ENCODE measurements at places on chromosomes 1 and 21. TPM values are rescaled to one million over a fixed set of nuclear protein-coding genes. Genes with fewer than 3 reads are reported as not detected.

TP73 gene
- 7.3 TPM for total RNA-seq

LMX1A gene
- not detected for total RNA-seq

DNA sequence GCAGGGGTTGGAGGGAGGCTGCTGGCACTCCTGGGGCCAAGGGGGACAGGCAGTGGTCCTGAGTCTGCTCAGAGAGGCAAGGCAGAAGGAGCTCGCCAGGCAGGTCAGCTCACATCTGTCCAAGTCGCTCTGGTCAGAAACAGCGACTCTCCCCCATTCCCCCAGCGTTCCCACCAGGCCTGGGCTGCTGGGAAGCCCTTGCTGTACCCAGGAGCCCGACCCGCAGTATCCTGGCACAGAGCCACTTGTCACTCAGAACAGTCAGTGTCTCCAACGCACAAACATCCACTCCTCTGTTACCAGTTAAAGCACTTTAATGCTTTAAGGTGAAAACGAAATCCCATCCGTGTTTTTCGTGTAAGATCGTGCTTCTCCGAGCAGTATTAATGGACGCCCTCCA is 16.6 kb upstream of the CCDC27 start:
- H3K4me3 ChIP-seq = no peak overlapping the region
- H3K27ac ChIP-seq = no peak overlapping the region
- peaks cover 40% of the 10 kb centered on the region for H3K36me3 ChIP-seq
- no peak for DNase-seq
- peaks cover 4% of the 10 kb centered on the region for H3K4me1 ChIP-seq

DNA sequence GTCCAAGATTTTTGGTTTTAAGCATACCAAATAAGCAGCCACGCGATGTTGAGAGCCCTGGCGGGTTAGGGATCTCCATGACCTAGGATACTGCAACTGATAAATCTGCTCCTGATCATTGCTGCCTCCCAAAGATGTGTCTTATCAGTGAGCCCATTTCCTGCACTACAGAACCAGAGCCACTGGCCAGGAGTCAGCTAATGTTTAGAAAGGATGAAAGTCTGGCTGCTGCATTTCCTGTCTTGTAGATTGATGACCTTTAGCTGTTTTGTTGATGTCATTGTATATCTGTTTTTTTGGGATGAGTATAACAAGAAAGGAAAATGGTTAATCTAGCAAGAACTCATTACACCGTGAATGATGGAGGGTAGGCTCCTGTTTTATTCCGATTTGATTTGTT is 74.5 kb downstream of the C1orf21 start:
- H3K4me1 ChIP-seq = peaks cover 28% of the 10 kb centered on the region
- no peak for DNase-seq
- H3K27ac ChIP-seq = no peak overlapping the region
- H3K27me3 ChIP-seq = no peaks in the 10 kb centered on the region
- no peaks in the 10 kb centered on the region for H3K36me3 ChIP-seq

- no peak overlapping the region for H3K4me3 ChIP-seq
- no peak for DNase-seq
- no peak overlapping the region for H3K27ac ChIP-seq
- no peaks in the 10 kb centered on the region for H3K36me3 ChIP-seq
- H3K27me3 ChIP-seq = no peaks in the 10 kb centered on the region
These were observed 24.7 kb downstream of the TRIM67 start for GRCh38 chr1:231186356-231187115.

GRCh38 chr21:32325706-32326105 is 27.1 kb downstream of the MRAP start:
- H3K27ac ChIP-seq = no peak overlapping the region
- peaks cover 48% of the 10 kb centered on the region for H3K36me3 ChIP-seq
- peaks cover 10% of the 10 kb centered on the region for H3K4me1 ChIP-seq
- no peak for DNase-seq

DNA sequence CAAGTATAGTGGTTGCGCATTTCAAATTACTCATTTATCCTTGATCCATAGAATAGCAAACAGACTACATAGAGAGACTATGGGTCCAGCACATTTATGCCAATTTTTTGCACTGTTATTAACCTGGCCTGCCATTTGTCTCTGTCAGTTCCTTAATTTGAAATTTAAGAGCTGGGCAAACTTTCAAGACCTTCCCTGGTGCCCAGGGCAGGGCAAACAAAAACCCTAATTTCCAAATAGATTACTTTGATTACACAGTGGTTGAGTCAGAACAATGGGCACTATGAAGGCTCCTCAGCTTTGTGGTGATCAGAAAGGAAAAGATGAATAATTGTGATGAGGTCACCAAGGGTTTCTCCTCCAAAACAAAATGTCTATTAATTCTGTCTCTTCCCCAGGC is 80.6 kb downstream of the TNFSF18 start:
- H3K4me1 ChIP-seq = no peaks in the 10 kb centered on the region
- no peak for DNase-seq
- no peaks in the 10 kb centered on the region for H3K27me3 ChIP-seq
- H3K27ac ChIP-seq = no peak overlapping the region

DNA sequence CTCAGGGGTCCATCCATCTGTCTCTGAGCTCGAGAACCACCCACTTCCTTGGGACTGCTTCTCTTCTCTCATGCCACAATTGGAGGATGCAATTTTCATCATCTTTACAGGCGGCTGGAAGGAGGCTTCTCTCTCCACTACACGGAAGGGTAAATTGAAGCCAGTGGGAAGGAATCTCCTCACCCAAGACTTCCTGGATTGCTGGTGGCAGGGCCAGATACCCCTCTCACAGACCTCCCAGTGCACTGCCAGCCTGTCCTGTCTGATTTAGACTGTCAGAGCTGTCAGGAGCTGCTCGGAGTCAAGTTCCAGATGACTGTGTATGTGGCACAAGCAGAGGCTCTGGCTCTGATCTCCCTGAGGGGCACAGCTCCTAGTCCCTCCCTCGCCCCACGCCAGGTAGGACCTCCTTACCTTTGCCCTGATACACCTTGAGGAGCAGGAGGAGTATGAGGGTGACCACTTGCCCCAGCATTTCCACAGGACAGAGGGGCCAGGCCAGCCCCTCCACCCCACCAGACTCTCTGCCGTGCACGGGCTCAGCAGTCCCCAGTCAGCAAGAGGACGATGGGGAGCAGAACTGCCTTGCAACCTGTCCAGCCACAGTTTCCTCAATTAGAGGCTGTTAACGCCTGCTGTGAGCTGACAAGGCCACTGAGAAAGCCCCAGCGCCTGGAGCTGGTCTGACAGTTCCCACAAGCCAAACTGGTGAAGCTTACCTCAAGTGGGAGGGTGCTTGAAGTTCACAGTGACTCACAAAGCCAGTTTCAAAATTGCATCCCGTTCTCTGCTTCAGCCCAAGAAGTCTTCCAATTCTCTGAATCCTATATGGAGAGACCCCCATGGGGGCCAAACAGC is at the start of gene CD244:
Gene CD244, minus strand, starts transcription at position 685 of the 858 bp plus-strand sequence. Its CDS starts 210 bp downstream, at position 475.
- no peak within 1 kb of the TSS for H3K4me3 ChIP-seq
- DNase-seq = peak; percentile 10
- no peaks in the 10 kb centered on the region for H3K36me3 ChIP-seq
- H3K27me3 ChIP-seq = no peaks in the 10 kb centered on the region

- H3K36me3 ChIP-seq = no peaks in the 10 kb centered on the region
- DNase-seq = no peak
- no peaks in the 10 kb centered on the region for H3K27me3 ChIP-seq
- H3K4me1 ChIP-seq = no peaks in the 10 kb centered on the region
- no peak overlapping the region for H3K27ac ChIP-seq
- H3K4me3 ChIP-seq = no peak overlapping the region
These were observed 8.3 kb upstream of the KANK4 start for GRCh38 chr1:62327360-62328055.

DNA sequence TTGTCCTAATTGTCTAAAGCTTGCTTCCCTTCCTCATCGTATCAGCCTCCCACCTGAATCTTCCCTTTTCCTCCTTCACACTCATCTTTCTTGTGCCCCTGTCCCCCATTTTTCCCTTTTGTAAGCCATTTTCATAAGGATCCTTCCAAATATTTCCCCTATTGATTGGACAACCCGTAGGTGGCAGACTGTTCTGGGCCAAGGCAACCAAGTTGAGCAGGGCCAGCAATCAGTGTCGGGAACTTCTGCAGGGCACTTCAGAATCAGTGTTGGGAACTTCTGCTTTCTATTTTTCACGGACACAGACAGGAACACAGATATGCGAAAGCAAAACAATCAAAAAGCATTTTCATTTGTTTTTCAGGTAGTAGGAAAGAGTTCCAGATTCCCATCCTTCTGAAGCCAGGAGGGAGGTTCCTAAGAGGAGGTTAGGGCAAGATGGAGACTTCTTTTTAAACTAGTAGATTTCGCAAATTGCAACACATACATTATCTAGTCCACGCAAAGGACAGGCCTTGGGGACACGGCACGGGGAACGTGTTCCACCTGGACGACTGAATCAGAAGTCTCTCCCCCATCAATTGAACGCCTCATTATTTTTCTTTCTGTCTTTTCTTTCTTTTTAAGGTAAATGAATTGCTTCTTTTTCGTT is 691 bp upstream of the MPZL1 start:
- no peaks in the 10 kb centered on the region for H3K27me3 ChIP-seq
- peak overlapping the region; percentile 91 for H3K27ac ChIP-seq
- H3K36me3 ChIP-seq = no peaks in the 10 kb centered on the region
- H3K4me3 ChIP-seq = peak overlapping the region; percentile 99
- DNase-seq = no peak
- peaks cover 22% of the 10 kb centered on the region for H3K4me1 ChIP-seq

- H3K4me3 ChIP-seq = no peak overlapping the region
- no peak overlapping the region for H3K27ac ChIP-seq
- no peak for DNase-seq
- no peaks in the 10 kb centered on the region for H3K36me3 ChIP-seq
These were observed 5.7 kb upstream of the FYB2 start for GRCh38 chr1:56824938-56825337.

- H3K27me3 ChIP-seq = no peaks in the 10 kb centered on the region
These were observed 19.9 kb upstream of the ZNF678 start for GRCh38 chr1:227543283-227544066.

DNA sequence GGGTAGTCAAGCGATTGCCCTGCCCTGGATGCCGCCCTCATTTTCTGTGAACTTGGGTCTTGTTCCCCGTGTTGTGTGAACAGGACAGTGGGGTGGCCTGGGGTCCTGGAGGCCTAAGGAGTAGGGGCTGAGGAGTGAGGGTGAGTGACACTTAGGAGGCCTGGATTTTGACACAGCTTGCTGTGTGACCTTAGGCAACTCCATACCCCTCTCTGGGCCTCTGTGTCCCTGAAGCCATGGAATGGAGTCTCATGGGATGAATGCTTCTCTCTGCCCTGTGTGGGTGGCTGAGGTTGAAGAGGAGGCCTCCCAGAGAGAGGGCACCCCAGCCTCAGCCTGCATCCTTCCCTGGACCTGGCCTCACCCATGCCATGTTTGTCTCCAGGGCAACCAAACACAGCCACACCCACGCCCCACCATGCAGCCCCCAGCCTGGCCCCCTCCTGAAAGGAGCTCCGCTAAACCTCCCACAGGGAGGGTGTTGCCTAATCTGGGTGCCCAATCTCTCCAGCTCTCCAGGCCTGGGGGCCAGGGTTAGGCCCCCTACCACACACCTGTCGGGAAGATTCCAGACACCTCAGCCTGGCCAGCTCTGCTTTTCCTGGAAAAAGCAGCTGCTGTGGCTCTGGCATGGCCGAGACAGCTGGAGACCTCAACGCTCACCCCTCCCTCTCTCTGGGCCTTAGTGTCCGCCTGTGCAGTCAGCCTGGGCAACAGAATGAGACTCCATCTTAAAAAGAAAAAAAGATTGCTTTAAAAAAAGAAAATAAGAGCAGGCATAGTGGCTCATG is 9.9 kb downstream of the MYOM3 start:
- no peaks in the 10 kb centered on the region for H3K27me3 ChIP-seq
- no peak for DNase-seq
- no peaks in the 10 kb centered on the region for H3K36me3 ChIP-seq
- H3K4me1 ChIP-seq = no peaks in the 10 kb centered on the region
- H3K4me3 ChIP-seq = no peak overlapping the region

GRCh38 chr1:183191833-183192232 is 5.8 kb downstream of the LAMC2 start:
- H3K36me3 ChIP-seq = no peaks in the 10 kb centered on the region
- H3K4me3 ChIP-seq = no peak overlapping the region
- H3K27ac ChIP-seq = no peak overlapping the region
- no peaks in the 10 kb centered on the region for H3K4me1 ChIP-seq
- H3K27me3 ChIP-seq = no peaks in the 10 kb centered on the region
- no peak for DNase-seq

DNA sequence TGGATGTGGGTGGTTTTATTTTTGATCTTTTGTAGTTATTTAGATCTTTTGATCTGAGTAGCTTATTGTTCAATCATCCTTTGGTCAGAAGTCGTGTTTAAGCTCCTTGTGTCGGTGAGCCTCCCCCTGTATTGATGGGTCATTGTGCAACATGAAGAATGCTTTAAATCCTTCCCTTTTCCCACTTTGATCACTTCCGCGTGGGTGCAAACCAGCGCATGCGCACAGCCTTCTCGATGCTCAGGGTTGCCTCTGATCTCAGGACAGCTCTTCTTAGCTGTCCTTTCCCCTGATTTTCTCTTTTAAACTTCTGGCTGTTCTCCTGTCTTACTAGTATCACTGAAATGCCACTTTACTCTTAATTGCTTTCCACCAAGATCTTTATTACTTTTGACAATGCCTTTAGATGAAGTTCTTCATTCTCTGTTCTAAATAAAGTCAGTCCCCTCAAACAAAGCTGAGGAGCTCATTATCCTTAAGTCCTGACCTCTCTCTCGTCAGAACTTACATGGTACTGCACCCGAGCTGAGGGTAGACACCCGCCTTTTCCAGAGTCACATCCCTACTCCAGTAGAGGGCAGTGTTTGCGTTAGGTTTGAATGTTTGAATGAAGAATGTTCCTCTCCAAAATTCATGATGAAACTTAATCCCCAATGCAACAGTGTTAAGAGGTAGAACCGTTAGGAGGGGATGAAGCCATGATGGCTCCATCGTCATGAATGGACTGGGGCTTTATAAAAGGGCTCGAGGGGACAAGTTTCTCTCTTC is 547.9 kb upstream of the TMPRSS15 start:
- H3K36me3 ChIP-seq = no peaks in the 10 kb centered on the region
- no peak overlapping the region for H3K27ac ChIP-seq
- DNase-seq = no peak
- H3K4me3 ChIP-seq = no peak overlapping the region
- no peaks in the 10 kb centered on the region for H3K27me3 ChIP-seq

DNA sequence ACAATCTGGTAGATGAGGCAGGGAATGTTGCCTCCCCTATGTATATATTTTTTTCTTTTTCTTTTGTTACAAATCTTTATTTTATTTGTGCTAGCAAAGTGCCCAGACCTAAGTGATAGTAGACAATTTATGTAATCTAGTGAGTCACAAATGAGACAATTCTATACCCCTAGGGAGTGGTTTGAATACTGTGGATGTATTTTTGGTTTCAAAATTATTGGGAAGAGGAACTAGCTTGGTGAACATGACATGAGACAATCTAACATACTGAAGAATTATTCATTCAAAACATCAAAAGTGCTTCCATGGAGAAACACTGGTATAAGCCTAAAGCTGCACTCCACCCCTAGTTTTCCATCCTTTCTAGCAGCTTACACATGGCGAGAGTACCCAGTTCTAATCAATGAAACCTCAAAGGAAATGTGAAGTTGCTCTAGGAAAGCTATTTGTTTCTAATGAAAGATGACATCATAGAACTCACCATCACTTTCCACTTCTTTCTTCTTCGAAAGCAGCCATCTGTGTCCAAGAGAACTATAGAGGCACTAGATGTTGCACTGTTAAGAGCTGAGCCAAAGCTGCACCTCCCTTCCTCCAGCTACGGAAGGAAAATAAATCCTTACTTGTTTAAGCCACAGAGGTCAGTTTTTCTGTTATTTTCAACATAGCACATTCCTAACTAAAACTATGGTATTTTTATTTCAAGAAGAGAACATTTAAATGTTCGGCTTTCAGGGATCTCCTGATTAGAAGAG is 764.6 kb downstream of the LTN1 start:
- H3K36me3 ChIP-seq = no peaks in the 10 kb centered on the region
- no peaks in the 10 kb centered on the region for H3K27me3 ChIP-seq
- no peak for DNase-seq
